ENCODE measurements at places on chromosomes 7 and 10.

- DNase-seq: no peak
These were observed 15.7 kb downstream of the BPGM start for GRCh38 chr7:134662166-134662870.

DNA sequence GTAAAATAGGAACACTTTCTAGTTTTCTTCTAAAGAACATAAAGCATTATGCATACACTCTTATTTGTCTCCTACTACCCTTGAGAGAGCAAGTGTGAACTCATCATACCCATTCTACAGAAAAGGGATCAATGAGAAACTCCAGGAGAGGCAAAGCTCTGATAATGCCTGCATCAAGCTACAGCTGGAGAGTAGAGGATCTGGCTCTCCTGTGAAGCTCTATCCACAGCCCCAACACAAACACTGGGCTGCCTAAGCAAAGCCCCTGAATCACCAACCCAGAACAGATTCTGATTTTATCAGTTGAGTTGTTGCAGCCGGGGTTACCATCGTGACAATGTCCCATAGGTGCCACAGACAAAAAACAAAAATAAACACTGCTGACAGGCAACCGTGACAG is 74.9 kb downstream of the NUDCD3 start:
- DNase-seq: no peak

- DNase-seq: peak; percentile 63
These were observed 277.8 kb downstream of the EXOC4 start for GRCh38 chr7:133530682-133531081.

- DNase-seq: no peak
These were observed 5.9 kb downstream of the RSU1 start for GRCh38 chr10:16811292-16811691.

- no peak for DNase-seq
These were observed 62.0 kb downstream of the EPDR1 start for GRCh38 chr7:37982423-37982822.

DNA sequence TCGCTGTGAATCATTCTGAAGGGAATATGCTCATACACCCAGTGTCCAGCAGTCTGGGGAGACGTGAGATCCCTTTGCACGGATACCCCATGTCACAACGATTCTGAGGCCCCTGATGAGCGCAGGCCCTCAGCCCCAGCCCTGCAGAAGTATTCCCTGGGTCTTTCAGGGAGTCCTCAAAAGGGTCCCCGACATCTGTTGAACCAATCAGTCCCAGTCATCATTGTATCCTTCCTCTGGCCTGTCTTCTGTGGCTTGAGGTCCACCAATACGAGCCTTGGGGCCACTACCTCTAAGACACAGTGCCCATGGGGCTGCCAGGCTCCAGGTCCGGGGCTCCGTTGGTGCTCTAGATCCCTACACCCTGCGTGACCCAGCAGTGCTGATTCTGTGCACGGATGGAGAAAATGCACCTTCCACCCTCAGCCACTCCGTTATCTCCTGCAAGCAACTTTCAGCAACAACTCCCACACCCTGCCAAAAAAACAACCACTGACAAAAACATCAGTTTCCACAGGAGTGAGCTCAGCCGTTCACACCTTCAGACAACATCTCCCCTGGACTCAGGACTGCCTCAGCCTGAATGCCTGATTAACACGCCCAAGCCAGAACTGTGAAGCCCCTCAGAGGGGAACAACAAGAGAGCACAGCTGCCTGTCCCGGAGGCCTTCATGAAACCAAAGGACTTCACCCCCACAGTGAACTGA is 46.9 kb upstream of the KDM7A start:
- no peak for DNase-seq

GRCh38 chr7:135736586-135737305 is 8.8 kb upstream of the SLC13A4 start:
- no peak for DNase-seq

DNA sequence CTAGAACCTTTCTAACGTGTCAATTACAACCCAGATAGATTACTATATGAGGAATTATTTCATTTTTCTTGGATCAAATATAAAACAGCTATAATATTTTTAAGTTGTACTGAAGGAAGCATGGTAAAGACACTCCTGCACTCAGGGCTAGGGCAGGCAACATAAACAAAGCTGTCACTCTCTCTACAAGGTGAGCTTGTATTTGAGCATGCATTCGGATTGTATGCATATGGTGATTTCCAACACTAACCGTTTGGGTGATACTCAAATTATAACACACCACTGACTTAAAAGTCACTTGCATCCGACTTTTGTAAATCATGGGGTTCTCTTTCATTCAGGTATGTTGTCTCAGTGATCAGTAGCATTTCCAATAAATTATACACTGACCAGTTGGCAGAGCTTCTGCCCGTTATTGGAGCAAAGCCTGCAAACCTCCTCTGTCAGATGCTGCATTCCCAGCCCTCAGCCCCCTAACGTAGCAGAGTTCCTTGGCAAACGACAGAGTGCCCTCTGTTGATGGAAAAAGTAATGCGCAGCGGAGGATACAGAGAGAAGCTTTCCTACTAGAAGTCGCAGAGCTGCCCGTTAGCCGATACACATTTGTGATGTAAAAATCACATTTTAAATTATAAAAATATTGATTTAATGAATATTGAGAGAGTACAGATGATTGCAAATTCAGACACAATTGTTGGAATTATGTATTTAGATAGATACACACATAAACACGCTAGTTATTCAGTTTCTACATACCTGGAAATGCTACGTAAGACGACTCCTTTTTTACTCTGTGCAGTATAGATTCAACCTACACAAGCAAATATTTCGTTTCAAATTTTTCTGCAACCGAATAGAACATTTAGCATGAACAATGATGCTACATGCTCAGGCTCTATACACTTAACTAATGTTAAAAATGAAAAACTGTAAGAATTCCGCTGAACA is 173.9 kb upstream of the SP4 start:
- peak; percentile 61 for DNase-seq

GRCh38 chr7:30986738-30987137 is 23.0 kb downstream of the GHRHR start:
- DNase-seq: no peak

GRCh38 chr7:50828116-50828515 is 45.4 kb upstream of the GRB10 start:
- DNase-seq: no peak

GRCh38 chr10:97875391-97875790 is 25.7 kb downstream of the GOLGA7B start:
- no peak for DNase-seq

- no peak for DNase-seq
These were observed 113.0 kb downstream of the EXOC4 start for GRCh38 chr7:133365917-133366316.

GRCh38 chr7:64905547-64905946 is 2.5 kb downstream of the ZNF273 start:
- no peak for DNase-seq

- DNase-seq: no peak
These were observed 13.0 kb upstream of the CHST15 start for GRCh38 chr10:124106241-124106879.

GRCh38 chr10:103584216-103585010 is 90.9 kb downstream of the NEURL1 start:
- no peak for DNase-seq

DNA sequence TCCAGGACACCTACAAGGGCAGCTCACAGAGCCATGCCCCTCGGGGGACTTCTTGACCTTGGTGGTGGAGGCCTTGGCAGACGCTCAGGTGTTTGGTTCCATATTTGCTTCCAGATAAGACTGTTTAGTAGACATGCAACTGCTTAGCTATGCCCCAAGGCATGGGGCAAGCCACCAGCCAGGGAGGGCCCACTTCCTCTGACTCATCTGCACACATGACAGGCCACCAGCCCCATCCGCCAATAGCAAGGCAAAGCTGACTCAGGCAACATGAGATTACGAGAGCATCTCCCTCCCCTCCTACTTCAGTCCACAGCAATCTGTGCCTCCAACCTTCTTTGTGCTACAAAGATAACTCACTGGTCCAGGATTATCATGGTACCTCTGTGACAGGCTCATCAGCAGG is 54.9 kb downstream of the KCNMA1 start:
- DNase-seq: no peak

- DNase-seq: peak; percentile 91
These were observed 40.2 kb upstream of the ATP6V0A4 start for GRCh38 chr7:138838166-138838565.

DNA sequence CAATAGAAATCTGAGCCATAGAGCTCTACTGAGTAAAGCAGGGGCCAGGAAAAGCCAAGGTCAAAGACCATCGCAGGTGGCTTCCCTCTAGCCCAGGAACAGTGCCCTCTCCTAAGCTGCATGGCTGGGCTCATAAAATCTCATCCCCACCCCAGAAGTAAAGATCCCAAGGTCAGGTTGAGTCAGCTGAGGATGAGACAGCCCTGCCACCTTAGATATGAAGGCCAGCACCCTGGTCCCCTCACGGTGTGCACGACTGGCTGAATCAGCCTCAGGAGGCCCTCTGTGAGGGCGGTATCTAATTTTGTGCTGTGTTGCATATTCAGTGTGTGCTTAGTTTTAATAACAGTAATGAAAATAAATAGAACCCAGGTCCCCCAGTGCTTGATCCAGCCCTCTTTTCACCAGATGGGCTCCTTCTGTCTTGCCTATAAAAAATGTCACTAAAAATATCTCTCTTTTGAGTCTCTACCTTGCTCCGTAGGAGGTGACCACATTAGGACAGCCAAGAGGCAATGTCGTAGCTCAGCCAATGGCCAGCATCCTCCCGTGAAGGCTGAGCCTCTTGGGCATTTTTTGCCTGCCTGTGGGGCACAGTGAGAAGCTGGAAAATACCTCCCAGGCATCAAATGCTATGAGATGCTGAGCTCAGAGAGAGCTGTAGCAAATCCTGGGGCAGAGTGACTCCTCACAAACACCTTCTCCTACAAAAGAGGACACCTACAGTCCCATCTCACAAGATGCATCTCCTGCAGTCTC is 424.0 kb downstream of the PLXNA4 start:
- no peak for DNase-seq

- DNase-seq: no peak
These were observed 25.2 kb upstream of the DMTF1 start for GRCh38 chr7:87127019-87127418.

GRCh38 chr7:92335574-92335973 is 89.8 kb downstream of the ANKIB1 start:
- no peak for DNase-seq

- DNase-seq: no peak
These were observed 450.9 kb upstream of the MKI67 start for GRCh38 chr10:128576943-128577670.

GRCh38 chr7:158821171-158822031 is 7.9 kb downstream of the ESYT2 start:
- no peak for DNase-seq

GRCh38 chr10:95793401-95794045 is 37.6 kb downstream of the ENTPD1 start:
- DNase-seq: no peak

DNA sequence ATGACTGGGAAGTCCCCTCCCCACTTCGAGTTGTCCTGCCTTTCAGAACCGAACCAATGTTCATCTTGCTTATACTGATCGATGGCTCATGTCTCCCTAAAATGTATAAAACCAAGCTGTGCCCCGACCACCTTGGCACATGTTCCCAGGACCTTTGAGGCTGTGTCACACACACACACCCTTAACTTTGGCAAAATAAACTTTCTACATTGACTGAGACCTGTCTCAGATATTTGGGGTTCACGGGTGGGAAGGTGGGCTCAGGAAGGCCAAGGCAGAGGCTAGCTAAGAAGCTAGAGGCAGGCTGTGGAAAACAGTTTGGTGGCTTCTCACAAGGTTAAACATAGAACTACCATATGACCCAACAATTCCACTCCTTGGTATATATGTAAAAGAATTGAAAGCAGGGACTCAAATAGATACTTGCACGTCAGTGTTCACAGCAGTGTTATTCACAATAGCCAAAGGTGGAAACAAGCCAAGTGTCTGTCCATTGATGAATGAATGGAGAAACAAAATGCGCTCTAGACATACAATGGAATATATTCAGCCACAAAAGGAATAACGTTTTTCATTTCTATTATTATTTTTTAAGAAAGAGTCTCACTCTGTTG is 15.4 kb downstream of the PRF1 start:
- no peak for DNase-seq

- peak; percentile 71 for DNase-seq
These were observed 128.2 kb downstream of the UBE2H start for GRCh38 chr7:129824291-129825208.

GRCh38 chr10:22641743-22642142 is 72.6 kb downstream of the PIP4K2A start:
- DNase-seq: no peak

- DNase-seq: no peak
These were observed 277.5 kb downstream of the CSTF2T start for GRCh38 chr10:51421853-51422252.

DNA sequence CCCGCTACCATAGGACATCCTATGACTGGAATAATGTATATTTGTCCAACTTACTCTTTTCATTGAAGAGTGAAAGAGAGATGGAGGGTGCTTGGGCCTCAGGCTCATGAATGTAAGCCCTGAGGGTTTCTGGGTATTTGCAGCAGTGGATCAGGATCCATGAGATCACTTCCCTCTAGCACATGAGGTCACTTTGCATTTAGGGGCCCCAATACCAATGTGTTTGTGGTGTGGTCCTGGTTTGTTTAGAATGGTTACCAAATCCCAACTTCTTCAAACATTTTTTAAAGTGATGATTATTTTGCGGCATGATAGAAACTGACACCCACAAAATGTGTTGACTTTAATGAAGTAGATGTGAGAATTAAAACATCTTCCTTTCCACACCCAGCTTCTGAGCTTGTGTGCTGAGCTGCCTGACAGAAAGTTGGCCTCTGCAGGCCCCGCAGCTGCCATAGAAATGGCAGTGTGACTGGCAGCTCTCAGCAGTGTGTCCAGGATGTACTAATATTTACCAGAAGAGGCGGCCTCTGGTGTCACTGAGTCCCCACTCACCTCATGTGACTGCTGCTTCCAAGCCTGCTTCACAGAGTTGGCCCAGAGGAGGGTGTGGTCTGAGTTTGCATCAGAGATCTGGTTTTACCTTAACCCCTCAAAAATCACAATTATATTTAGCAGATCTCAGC is 447.6 kb upstream of the NPVF start:
- DNase-seq: no peak

DNA sequence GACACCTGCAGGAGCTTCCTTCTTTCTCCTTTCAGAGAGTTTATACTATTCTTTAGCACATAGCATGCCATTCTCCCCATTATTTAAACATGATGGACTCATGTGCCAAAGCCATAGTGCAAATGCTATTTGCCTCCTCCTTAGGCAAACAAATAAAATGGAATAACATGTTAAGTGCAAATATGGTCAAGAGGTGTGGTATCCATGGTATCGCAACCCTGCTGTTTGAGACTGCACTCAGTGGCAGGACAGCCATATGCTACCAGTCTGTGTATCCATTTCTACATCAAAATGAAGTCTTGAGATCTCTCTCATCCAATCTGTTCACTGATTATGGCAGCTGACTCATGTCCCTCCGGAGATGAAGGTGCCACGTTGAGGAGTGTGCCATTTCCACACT is 22.8 kb downstream of the HEPACAM2 start:
- DNase-seq: peak; percentile 49

DNA sequence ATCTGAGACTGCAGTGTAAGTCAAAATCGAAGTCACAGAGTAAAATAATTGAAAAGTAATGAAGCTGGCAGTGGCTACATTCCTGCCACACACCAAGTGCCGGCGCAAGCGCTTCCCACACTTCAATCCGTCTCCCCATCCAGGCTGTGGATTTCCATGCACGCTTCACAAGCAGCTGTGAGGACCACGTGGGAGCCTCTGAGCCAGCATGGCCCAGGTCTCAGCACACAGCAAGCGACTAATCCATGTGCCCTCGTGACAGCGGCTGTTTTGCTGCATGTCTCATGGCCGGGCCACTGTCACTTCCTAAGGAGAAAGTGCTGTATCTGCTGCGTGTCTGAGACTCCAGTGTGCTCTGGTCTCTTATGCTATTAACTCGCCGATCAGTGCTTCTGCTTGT is 566.9 kb downstream of the DNAJB6 start:
- DNase-seq: no peak

- no peak for DNase-seq
These were observed 53.3 kb downstream of the TFPI2 start for GRCh38 chr7:93837245-93837644.
